ENCODE measurements at places on chromosomes 6 and 20.
A peak's percentile ranks its signal among the peaks of the same experiment; 100 is the strongest.

DNA sequence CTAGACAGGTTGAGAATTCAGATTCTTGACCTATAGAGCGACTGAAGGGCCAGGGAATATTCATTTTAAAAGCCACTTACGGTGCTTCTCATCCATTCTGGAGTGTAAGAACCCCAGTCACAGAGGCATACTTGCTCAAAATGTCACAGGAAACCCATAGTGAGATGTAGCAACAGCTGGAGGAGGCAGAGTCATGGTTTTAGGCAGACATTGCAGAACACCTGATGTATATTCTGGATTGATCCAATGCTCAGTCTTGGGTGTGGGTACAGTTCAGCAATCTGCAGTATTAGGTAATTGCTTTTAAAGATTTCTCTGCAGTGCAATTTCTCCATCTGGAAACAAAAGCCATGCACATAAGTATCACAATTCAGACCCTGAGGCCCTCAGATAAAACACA lies 137.4 kb upstream of the SLC22A23 start:
- DNase-seq = no peak

DNA sequence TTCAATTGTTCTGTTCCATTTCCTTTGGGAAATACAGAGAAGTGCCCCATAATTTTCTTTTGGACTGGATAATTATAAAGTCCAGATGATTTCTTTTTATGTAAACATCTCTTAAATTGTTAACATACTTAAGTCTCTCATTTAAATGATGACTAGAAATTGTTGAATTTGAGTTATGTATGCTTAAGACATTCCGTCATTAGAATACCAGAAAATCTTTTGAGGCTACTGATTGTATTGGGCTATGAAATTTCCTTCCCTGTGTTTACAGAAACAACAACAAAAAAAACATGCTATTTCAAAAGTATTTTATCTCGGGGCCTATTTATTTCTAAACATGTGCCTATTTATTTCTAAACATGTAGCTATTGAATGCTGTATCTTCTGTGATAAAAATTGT lies 125.4 kb downstream of the SH3BGRL2 start:
- DNase-seq = no peak

DNA sequence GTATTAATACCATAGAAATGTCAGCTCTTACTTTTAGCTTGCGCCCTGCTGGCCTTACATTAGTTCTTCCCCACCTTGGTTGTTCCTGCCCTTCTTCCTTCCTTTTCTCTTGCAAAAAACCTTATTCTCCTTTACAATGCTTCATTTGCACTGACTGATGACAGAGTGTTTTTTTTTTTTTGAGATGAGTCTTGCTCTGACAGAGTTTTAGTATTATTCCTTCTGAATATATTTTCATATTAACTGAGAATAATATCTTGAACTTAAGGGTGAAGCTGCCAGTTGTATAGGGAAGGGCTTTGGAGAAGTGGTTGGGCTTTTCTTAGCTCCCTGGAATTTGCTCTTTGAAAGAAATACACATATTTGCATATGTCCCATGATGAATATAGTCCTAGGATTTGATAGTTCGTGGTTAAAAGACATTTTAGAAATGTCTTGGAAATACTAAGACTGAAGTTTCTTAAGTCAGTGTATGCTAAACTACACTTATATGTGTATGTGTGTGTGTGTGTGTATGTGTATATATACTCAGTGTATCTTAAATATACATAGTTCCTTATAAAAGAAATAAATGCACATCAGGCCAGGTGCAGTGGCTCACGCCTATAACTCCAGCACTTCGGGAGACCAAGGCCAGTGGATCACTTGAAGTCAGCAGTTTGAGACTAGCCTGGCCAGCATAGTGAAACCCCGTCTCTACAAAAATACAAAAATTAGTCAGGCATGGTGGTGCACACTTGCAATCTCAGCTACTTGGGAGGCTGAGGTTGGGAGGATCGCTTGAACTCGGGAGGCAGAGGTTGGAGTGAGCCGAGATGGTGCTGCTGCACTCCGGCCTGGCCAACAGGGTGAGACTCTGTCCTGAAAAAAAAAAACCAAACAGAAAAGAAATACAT lies 216.1 kb upstream of the MYLIP start:
- no peak for DNase-seq

DNA sequence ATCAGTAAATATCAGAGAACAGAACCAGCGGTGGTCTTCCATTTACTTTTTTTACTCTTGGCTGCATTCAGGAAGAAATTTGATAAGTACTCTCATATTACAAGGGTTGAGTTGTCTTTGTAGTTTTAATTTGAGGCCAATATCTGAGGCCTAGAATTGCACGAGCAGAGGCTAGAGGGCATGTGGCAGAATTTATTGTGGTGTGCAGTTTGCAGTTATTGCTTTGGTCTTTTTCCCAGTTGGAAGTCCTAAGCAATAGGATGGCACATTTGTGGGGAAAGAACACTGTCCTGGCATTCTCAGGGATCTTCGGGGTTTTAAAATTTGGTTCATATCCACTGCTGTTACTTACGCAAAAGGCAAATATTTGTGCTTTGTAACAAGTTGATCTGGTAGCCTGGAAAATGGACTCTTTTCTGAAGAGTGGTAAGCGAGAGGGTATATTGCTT lies 66.0 kb downstream of the CTNNBL1 start:
- DNase-seq = no peak

DNA sequence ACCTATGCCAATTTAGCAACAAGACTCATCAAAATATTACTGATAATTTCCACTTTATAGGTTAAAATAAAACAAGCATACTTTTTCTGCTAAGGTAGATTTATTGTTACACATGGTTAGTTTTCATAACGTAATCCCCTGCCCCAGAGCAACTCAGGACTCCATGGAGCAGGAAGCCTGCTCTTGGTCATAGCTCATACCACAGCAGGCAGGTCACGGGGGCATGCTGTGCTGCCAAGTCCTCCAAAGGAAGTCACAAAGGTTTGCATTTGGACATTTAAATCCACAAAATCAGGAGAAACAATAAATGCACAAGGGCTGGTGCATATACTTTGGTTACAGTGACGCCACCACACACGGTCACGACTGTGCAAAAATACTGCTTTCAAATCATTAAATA lies 12.5 kb downstream of the GZF1 start:
- DNase-seq = no peak

DNA sequence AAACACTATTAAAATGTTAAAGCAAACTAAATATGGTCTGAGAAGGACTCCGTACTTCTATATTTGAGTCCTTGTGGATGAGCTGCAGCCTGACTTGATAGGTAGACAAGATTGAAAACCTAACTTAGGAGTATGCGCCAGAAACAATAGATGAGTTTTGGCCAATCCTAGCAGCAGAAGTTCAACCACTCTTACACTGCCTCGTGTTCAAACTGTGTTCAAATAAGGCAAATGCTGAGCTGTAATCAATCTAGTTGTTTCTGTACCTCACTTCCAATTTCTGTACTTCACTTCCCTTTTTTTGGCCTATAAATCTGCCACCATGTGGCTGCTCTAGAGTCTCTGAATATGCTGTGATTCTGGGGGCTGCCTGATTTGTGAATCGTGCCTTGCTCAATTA lies 13.2 kb upstream of the SERINC1 start:
- no peak for DNase-seq

GRCh38 chr20:46946796-46947195 lies 52.2 kb downstream of the EYA2 start:
- no peak for DNase-seq

- no peak for DNase-seq
Observed at GRCh38 chr6:53630533-53631226, 34.9 kb downstream of the KLHL31 start.

- no peak for DNase-seq
Observed at GRCh38 chr20:64039293-64040160, 3.5 kb downstream of the C20orf204 start.

DNA sequence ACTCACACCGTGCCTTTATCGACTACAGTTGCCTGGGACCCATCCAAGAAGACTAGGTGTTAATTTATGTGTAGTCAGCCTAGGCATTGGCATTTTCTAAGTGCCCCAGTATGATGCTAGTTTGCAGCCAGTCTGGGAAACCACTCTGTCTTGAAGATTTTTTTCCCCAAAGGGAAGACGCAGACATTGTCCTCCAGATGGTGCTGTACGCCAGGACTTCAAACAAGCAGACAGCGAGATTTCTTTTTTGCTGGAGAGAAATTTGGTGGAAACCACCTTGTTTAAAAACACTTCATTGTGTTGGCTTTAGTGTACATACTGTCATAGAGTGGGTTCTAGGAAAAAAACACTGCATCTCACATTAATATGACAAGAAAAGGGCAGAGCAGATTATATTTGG lies 30.0 kb downstream of the ALDH5A1 start:
- DNase-seq = no peak

- DNase-seq = peak; percentile 43
Observed at GRCh38 chr6:157020881-157021343, 243.7 kb downstream of the ARID1B start.

DNA sequence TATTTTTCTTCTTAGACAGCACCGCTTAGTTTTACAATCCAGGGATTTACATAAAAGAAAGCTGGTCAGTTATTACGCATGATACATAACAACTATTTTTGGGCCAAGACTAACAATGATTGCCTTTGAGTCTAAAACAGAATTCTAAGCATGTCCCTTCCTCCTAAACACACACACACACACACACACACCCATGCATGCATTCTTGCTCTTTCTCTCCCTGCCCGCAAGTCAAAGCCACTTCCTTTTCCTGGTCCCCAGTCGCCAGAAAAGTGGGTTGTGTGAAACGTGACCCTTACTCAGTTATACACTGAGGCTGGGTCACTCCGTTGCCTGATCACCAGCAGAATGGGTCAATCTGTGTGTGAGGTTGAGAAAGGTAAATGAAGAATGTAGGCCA lies 31.4 kb downstream of the FYN start:
- DNase-seq = no peak

GRCh38 chr6:87661016-87661415 lies 41.0 kb downstream of the AKIRIN2 start:
- DNase-seq = no peak
